ENCODE measurements at places on chromosomes 7 and 10. TPM values are rescaled to one million over a fixed set of nuclear protein-coding genes. Genes with fewer than 3 reads are reported as not detected.

ABLIM1 gene
- 44.0 TPM for total RNA-seq

CHST3 gene
- total RNA-seq = 35.6 TPM

DENND2A gene
- 0.41 TPM for total RNA-seq

SPDYE1 gene
- total RNA-seq = not detected

FFAR4 gene
- 0.22 TPM for total RNA-seq

CYP3A7 gene
- total RNA-seq = not detected

SLC26A5 gene
- total RNA-seq = not detected

ELOVL3 gene
- total RNA-seq = 0.38 TPM

TPST1 gene
- 7.4 TPM for total RNA-seq

ALOX5 gene
- total RNA-seq = 0.20 TPM

CALML3 gene
- not detected for total RNA-seq

HELLS gene
- total RNA-seq = 30.5 TPM

ABCC2 gene
- total RNA-seq = 149 TPM

TAS2R4 gene
- total RNA-seq = 0.20 TPM

BUB3 gene
- 176 TPM for total RNA-seq

KIAA1217 gene
- 1.9 TPM for total RNA-seq

STEAP2 gene
- 4.2 TPM for total RNA-seq

TMEM176A gene
- total RNA-seq = not detected

TMEM270 gene
- total RNA-seq = 0.23 TPM

PRSS2 gene
- not detected for total RNA-seq

GBF1 gene
- 28.6 TPM for total RNA-seq

PRLHR gene
- total RNA-seq = not detected

GPR85 gene
- not detected for total RNA-seq

FKBP6 gene
- not detected for total RNA-seq

OR2A5 gene
- total RNA-seq = not detected

SKIDA1 gene
- total RNA-seq = 1.1 TPM

NYAP1 gene
- 4.2 TPM for total RNA-seq

PNPLA8 gene
- total RNA-seq = 16.3 TPM

AFAP1L2 gene
- total RNA-seq = 27.3 TPM

ARPC1A gene
- total RNA-seq = 129 TPM

All from A549 treated with ZK216348 at 1 μM for 4 hours (cell line).